Eye (tissue), 1 donor: ENCODE measurements at places on chromosomes 5 and 9.

DNA sequence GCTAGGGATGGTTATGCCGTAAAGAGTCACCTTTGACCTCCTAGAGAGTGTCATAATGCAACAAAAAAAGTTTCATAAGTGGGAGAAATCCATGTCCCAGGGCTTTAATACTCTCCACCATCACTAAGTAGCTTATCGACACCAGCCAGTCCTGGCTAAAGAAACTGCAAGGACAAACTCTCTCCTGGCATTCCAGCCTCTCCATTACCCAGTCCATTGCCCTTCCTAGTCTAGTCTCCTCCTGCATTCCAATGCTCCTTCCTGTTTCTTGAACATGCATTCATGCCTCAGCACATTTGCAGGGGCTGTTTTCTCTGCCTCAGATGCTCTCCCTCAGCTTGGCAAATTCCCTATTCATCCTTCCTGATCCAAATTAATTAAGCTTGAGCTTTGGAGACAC, 364.1 kb downstream of the BRINP1 start:
- no peak for DNase-seq

DNA sequence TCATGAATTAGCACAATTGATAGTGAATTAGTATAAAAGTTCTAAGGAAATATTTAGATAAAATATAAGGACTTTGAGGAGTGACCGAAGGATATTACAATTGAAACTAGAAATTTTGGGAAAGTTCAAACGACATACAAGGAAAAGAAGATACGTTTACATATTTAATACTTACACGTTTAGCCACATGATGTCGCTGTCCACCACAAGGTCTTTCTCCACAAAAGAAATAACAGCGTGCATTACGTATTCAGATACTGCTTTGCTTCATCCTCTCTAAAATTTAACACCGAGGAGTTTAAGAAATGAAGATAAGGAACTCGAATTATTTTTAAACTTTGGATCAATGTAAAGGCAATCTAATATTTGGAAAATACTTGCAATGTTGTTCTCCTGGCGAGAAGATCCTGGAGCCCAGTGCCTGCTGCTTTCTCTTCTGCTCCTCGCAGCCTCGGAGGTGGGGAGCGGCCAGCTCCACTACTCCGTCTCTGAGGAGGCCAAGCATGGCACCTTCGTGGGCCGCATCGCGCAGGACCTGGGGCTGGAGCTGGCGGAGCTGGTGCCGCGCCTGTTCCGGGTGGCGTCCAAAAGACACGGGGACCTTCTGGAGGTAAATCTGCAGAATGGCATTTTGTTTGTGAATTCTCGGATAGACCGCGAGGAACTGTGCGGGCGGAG, at the start of gene PCDHA3:
Gene PCDHA3 (plus strand): TSS at position 242 of the 678 bp plus-strand sequence.
- peak; percentile 50 for DNase-seq

DNA sequence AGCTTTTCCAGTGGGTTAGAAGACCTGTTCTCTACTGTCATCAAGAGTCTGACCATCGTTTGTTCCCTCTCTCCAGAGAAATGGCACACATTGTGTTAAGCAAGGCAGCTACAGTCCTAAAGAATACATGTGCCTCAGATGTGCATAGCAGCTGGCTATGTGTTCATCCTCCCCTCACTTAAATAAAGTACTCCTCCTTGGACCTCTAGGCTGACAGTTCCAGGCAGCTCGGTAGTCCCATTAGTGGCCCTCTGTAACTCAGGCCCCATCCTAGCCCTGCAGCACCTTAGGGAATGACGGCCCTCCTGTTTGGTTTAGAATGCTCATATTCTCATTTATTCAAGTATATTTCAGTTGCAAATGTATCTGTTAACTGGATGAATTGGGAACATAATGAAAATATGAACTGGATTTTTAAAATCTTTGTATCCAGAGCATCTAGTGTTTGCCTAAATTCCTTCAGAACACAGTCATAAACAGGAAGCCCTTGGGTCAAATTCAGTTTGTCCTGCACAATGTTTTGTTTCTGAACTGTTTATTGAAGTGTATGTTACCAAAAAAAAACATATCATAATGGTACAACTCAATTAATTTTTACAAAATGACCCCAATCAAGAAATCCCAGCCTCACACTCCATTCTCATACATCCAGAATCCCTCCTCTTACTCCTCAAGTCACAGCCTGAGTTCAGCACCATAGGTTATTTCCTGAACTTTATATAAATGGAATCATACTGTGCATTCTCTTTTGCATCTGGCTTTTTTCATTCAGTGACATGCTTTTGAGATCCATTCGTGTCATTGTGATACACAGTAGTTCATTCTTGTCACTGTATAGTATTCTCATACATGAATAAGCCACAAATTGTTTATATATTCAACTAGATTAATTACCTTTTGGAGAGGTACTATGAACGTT, 1.6 kb upstream of the ASPN start:
- DNase-seq = no peak

DNA sequence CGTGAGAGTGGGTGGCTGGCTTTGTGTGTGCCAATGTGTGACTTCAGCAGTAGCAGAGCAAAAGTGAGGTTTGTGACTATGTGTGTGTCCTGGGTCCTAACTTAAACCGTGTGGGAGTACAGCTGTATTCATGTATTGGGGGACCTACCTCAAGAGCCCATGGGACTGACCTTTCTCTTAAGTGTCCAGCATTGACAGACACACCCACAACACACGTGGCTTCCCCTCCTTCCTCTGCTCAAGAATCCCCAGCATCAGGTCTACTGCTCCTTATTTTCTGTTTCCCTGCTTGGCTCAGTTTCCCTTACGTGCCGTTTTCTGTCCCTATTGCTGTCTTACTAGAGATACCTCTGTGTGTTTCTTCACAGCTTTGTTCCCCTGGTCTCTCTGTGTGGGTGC, 616 bp downstream of the IL11RA start:
- DNase-seq = no peak

DNA sequence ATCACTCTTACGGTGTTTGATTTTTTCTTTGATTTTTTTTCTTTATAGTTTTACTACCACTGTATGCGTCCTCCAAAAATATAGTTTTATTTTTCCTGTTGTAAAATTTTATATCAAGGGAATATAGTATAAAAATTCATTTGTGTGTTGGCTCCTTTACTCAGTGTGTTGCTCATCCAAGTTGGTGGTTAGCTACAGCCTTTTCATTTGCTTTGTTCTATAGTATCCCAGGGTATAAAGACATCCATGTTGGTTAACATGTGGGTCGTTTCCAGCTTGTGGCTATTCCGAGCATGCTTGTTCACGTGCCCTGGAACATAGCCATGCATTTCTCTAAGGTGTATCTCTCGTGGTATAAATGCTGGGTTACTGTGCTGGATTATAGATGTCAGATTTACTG, 54.8 kb upstream of the DAB2 start:
- DNase-seq = no peak

GRCh38 chr5:96984506-96985192, 48.8 kb downstream of the LNPEP start:
- no peak for DNase-seq

GRCh38 chr5:35717718-35718117, 100.1 kb downstream of the SPEF2 start:
- DNase-seq = no peak

- DNase-seq = no peak
Measured at GRCh38 chr9:121292051-121292450, 24.1 kb downstream of the GSN start.

GRCh38 chr5:144009116-144009515, 161.3 kb downstream of the YIPF5 start:
- DNase-seq = no peak

GRCh38 chr5:116361171-116361967, 213.3 kb downstream of the SEMA6A start:
- peak; percentile 87 for DNase-seq

DNA sequence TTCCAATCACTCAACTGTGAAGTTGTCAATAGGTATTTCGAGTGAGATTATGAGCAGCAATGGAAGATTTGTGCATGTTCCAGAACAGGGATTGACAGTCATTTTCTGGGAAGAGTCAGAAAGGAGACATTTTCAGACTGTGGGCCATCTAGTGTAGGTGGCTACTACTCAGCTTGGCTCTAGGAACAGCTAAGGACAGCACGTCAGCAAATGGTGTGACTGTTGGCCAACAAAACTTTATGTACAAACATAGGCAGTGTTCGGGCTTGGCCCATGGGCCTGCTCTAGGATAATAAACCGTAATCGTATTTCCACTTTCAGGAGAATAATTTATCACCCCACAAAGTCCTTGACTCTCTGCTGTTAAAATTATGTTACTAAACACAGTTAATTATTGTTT, 143.6 kb downstream of the ADCY2 start:
- no peak for DNase-seq
